ENCODE measurements at places on chromosomes 4 and X.

- DNase-seq, result peak; percentile 70
Measured at GRCh38 chrX:123920105-123920785, 41.3 kb upstream of the STAG2 start.

DNA sequence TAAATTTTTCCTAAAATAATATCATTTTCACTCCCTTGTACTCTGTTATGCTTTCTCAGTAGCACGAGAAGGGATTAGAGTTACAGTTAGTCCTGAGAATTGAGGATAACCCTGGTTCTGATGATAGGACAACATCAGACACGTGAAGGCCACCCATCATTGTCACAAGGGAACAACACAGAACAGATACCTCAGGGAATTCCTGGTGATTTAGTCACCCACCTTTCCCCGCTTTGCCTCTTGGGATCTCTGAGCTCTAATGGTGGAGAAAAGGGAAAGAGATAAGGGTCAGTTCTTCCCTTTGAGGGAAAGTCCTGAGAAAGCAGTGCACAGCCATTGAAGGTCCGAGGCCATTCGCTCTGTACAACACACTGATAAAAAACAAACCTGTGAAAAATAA, 112.3 kb upstream of the GALNT7 start:
- no peak for DNase-seq

DNA sequence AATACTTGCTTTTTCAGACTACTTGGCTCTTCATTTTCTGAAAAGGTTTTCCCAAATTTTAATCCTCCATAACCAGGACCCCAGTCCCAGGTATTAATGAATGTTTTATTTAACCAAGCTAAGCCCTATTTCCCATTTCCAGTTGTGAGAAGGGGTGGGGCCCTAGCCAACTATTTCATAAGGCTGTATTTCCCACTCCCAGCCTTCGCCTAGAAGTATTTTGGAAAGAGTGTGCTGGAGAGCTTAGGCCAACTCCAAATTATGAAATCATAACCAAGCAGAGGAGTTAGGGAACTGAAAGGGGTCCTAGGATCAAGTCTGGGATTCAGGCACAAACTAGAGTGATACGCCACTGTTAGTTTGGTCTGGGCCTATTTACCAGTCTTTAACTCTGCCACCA, 148.4 kb upstream of the GPC4 start:
- no peak for DNase-seq

DNA sequence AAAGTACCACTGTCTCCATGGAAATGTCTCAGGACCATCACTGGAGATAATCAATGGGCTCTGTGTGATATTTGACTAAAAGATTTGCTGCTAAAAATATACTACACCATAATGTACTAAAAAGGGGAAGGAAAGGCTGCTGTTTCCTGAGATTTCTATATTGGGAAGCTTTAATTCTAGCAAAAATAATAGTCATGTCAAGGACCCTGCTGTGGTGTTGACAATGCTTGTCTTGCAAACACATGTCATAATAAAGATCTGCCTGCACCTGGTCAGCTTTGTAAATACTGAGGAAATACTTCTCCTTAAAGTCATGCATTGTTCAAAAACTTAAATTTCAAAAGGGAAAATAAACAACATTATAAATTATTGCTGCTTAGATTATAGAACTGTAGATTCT, 417.9 kb downstream of the GPM6A start:
- no peak for DNase-seq

- no peak for DNase-seq
Measured at GRCh38 chr4:185352741-185353140, 43.0 kb downstream of the LRP2BP start.

Data from cardiac fibroblast (primary cell).